ENCODE measurements at places on chromosomes 3 and 15. TPM values are rescaled to one million over a fixed set of nuclear protein-coding genes. Genes with fewer than 3 reads are reported as not detected.

DNA sequence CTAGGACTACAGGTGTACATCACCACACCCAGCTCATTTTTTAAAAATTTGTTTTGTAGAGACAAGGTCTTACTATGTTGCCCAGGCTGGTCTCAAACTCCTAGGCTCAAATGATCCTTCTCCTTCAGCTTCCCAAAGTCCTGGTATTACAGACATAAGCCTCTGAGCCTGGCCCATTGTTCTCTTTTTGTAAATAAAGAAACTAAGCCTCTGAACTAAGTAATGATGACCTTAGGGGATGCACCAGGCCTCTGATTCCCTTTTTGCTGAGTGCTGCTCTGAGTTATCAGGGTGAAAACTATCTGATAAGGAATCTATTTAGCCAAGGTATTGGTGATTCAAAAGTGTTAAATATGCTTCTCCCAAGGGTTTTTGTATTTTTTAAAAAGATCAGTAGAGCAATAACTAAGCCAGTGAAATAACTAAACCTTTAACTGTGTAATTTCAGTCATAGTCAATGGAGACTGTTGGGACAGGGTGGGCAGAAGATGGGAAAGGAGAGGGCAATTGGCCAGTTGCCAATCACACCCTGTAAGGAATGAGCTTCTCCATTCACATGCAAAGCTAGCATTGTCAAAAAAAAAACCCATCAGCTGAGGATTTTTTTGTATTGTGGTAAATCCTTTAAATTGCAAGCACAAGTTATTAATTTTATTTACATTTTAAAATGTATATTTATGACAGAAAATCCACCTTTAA is 194.8 kb upstream of the PFN2 start:
- no peak for DNase-seq

- DNase-seq: no peak
These were observed 52.2 kb upstream of the FXR1 start for GRCh38 chr3:180860180-180860858.

- no peak for DNase-seq
These were observed 4.5 kb downstream of the ARPC4 start for GRCh38 chr3:9797196-9797945.

The C3orf85 gene
- not detected for total RNA-seq

GRCh38 chr3:79139395-79140068 is 628.3 kb downstream of the ROBO1 start:
- DNase-seq: no peak

The TTLL13 gene
- total RNA-seq: 0.13 TPM

DNA sequence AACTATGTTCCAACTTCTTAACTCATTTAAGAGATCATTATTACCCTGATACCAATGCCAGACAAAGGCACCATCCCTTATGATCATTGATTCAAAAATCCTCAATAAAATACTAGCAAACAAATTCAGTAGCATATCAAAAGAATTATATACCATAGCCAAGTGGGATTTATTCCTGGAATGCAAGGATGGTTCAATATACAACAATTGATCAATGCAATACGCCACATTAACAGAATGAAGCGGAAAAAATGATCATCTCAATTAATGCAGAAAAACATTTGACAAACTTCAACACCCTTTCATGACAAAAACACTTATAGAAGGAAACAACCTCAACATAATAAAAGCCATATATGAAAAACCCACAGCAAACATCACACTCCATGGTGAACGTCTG is 4.7 kb upstream of the HTR3E start:
- no peak for DNase-seq

DNA sequence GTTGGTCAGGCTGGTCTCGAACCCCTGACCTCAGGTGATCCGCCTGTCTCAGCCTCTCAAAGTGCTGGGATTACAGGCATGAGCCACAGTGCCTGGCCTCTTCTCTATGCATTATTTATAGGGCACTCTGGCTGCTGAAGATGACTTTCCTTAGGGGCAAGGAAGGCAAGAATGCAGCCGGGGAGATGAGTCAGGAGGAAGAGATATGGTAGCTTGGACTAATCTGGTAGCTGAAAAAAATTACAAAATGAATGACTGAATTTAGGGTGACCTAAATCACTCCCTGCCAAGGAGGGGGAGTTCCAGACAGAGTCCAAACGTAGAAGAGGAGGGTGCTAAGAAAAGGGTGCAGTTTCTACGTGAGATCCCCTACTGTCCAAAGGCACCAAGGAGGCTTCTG is 14.2 kb downstream of the RHCG start:
- DNase-seq: no peak

- DNase-seq: no peak
These were observed 28.8 kb downstream of the UMPS start for GRCh38 chr3:124758851-124759635.

The TM4SF4 gene
- not detected for total RNA-seq

DNA sequence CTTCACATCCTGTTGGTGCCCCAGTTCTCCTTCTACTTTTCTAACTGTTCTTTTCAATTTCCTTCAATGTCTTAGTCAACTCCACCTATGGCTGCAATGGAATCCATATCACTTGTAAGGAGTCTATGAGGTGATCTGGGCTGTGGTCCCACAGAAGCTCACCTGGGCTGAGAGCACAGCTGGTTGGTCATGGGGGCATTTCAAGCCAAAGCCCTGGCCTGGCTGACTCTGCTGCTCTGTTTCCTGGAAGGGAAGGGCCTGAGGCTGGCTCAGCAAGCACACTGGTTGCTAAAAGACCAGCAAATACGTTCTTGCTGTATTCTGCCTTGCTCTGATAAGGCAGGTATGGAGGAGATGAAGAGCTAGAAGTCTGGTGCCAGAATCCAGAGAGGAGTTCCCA is 29.0 kb downstream of the AMOTL2 start:
- no peak for DNase-seq

DNA sequence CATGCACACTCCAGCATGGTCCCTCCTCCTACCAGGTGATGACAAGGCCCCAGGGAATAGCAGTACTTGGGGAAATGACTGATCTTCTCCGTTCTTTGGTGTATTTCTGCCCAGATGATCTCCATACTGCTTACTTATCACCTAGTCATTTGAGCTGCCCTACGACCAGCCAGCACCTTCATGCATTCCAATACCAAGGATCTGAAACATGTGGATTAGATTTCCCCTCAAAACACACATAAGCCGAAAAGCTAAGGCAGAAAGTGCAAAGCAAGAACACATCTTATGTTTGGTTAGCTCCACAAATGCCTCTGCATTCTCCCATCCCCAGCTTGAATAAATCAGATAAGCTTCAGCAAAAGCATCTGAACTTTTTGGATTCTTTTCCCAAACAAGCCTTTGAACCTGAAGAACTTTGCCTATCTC is 64.8 kb upstream of the BCL6 start:
- DNase-seq: no peak

The CLSTN2 gene
- 116 TPM for total RNA-seq

The ARPP19 gene
- total RNA-seq: 150 TPM

The IGSF11 gene
- total RNA-seq: 14.3 TPM

DNA sequence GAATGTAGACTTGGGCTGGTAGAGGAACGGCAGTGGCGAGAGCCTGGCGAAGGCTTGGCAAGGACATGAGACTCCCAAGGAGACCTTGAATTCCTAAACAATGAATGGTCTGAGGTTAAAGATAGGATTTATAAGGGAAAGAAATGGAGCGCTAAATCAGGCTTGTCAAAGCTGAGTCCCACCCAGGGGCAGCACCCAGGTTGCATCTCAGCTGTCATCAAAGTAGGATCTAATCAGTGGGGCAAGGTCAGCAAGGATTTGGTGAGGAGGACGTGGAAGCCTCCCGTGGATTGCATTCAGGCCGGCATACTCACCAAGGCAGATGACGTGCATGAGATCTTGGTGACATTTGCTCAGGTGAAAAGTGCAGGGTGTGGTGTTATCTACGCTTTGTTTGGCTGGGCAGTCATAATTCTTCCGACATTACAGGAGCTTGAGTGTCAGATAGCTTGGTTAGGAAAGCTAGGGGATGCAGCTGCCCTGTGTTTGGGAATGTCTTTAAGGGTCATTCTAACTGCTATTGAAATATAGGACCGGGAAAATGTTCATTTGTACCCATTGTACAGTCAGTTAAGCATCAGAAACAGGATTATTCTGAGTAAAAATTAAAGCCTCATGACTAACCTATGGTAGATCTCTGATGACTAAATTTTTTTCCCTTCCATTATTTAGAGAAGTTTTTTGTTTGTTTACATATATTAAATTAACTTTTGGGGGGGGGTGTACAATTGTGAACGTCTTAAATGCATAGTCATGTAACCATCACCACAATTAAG is 99.4 kb upstream of the TSC22D2 start:
- DNase-seq: no peak

The TMC3 gene
- total RNA-seq: not detected

The ROPN1 gene
- not detected for total RNA-seq

DNA sequence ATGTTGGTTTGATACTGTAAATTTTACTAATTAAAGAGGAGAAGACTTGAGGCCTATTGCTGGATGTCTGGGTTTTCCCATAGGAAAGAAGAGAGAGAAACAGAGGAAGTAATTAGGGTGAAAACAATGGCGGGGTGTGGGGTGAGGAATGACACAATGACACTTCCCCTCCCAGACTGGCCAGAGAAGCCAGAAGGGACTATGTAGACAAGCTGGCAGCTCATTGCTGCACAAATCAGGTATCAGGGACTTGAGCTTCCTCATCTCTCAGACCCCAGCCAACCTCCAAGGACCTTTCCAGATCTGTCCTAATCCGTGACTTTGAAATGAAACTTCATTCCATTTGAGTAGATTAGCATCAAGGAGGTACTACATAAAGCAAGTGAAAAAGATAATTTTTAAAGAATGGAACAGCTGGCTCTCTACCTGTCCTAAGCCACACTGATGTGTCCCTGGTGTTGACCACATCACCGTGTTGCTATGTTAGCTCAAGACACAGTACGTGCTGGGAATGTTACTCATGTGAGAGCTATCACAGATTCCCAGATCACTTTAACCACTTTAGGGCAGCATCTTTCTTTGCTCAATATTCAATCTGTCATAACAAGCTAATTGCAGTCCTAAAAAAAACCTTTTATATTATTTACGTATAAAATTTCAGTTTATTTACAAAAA is 22.2 kb downstream of the TMEM212 start:
- DNase-seq: no peak

The NR2E3 gene
- 0.24 TPM for total RNA-seq

DNA sequence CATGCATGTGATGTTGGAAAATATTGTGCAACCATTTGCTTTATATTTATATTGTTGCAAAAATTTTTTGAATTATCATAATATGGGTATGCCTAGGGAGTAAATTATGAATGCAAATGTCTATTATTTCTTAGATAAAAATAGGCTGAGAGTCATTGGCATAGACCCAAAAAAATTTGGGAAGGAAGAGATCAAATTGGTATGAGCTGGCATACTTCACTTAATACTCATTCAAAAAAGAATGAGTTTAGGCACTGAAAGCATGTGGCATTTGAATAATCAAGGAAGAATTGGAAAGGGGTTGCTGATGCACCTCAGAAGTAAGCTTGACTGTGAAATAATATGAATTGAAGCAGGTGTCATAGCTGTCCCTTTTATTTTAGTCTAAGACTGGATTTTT is 764.0 kb upstream of the DPPA4 start:
- no peak for DNase-seq

GRCh38 chr3:186787642-186788481 is 4.5 kb downstream of the EIF4A2 start:
- no peak for DNase-seq

The MCTP2 gene
- 7.9 TPM for total RNA-seq

The UBA5 gene
- total RNA-seq: 26.5 TPM

The TRH gene
- total RNA-seq: 0.81 TPM

Measured in ovary (tissue), 10 donors.